Endothelial cell of coronary artery (primary cell): ENCODE measurements at places on chromosomes 7 and 10. TPM values are rescaled to one million over a fixed set of nuclear protein-coding genes. Genes with fewer than 3 reads are reported as not detected.

SEC24C gene
- total RNA-seq = 70.7 and 75.6 TPM in 2 replicates

ASB15 gene
- total RNA-seq = not detected in 2 replicates

SPOCK2 gene
- total RNA-seq = 0.18 and 0.28 TPM in 2 replicates

AMPH gene
- 0.09 TPM in 1 of 2 replicates, not detected in the other for total RNA-seq

LBX1 gene
- not detected in 2 replicates for total RNA-seq

PLCE1 gene
- under 0.01 and 0.19 TPM in 2 replicates for total RNA-seq

FAM180A gene
- total RNA-seq = 0.66 TPM in 1 of 2 replicates, not detected in the other
